Lung microvascular endothelial cell (primary cell): ENCODE measurements at places on chromosomes 12 and 14. TPM values are rescaled to one million over a fixed set of nuclear protein-coding genes. Genes with fewer than 3 reads are reported as not detected.

RNF212B gene
- not detected in 2 replicates for total RNA-seq

SLC38A4 gene
- total RNA-seq, result 1.1 and 1.6 TPM in 2 replicates

ZNF385A gene
- total RNA-seq, result 0.65 and 0.99 TPM in 2 replicates

GRCh38 chr12:98485792-98486340 is 29.5 kb upstream of the TMPO start:
- no peak for DNase-seq

GRCh38 chr12:132653567-132654290 is 33.4 kb downstream of the POLE start:
- peak; percentile 83 for DNase-seq

- DNase-seq, result peak; percentile 2
Observed at GRCh38 chr12:129193263-129193871, 340.1 kb downstream of the GLT1D1 start.
